ENCODE measurements at places on chromosomes 4 and X.

DNA sequence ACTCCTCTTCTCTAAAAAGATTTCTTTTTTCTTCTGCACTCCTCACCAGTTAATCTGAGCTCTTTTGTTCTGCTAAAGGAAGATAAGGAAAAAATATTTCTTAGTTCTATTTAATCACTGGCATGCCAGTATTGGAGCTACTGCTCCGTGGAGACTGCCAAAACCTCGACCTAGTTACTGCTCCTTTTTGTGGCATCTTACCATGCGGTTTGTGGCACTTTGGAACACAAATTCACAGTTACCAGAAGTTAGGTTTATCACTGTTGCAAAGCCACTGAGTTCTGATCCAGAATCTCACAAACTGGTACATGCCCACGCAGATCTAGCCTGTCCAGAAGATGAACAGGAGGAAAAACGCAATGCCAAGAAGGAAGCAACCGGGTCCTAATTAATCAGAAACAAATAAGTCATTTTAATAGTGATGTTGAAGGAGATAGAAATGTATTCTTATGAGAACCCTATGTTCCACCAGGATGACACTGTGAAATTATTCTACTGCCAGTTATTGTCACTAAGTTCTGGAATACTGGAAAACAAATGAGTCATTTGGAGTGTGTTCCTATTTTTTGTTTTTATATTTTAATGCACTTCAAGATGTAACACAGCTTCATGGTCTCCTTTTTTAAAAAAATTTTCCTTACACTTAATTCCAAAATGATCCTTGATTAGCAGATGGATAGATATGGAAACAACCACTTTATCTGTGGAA lies 106.7 kb upstream of the GK2 start:
- no peak for DNase-seq

DNA sequence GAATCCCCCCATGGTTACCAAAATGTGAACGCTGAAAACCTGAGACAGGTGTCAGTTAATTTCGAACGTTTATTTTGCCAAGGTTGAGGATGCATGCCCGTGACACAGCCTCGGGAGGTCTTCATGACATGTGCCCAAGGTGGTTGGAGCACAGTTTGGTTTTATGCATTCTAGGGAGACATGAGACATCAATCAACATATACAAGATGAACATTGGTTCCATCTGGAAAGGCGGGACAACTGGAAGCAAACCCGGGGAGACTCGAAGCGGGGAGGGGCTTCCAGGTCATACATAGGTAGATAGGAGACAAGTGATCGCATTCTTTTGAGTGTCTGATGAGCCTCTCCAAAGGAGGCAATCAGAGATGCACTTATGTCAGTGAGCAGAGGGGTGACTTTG lies 11.0 kb upstream of the SH3BP2 start:
- DNase-seq = no peak

GRCh38 chr4:146661367-146661766 lies 22.7 kb downstream of the POU4F2 start:
- no peak for DNase-seq

GRCh38 chr4:122156819-122157218 lies 4.7 kb downstream of the BLTP1 start:
- DNase-seq = no peak

DNA sequence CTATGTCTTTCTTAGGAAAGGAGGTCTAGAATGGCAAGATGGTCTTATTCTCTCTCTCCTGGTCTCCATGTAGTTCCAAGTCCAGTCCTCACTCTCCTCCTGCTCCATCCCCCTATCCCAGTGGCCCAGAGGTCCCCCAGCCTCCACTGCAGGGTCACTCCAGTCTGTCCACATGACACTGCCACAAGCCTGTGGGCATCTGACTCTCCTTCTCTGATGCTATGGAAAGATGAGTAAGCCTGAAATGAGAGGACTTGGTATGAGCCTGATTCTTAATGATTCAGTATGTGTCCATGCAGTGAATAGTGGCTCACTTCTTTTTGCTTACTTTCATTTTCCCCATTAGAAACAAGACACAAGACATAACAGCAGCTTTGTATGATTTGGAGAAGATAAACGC lies 516.8 kb upstream of the ADGRL3 start:
- no peak for DNase-seq

DNA sequence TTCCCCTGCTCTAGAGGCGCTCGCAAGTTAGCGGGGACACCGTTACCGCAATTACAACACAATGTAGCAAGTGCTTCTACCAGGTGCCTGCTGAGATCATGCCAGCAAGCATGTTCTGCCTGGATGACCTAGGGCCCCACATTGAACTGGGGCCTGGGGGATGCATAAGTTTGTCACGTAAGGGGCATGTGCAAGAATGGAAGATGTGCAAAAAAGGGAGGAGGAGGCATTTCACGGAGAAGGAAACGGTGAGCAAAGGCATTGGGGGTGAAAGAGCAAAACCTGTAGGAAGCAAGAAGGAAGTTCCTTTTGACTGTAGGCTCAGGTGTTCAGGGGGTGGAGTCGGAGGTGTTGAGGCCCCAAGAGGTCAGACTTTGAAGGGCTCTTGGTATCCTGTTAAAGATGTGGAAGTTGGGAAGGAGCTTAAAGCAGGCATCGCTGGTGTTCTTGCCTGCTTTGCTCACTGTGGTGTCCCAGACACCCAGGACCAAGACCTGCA lies 602 bp upstream of the SCARB2 start:
- no peak for DNase-seq

DNA sequence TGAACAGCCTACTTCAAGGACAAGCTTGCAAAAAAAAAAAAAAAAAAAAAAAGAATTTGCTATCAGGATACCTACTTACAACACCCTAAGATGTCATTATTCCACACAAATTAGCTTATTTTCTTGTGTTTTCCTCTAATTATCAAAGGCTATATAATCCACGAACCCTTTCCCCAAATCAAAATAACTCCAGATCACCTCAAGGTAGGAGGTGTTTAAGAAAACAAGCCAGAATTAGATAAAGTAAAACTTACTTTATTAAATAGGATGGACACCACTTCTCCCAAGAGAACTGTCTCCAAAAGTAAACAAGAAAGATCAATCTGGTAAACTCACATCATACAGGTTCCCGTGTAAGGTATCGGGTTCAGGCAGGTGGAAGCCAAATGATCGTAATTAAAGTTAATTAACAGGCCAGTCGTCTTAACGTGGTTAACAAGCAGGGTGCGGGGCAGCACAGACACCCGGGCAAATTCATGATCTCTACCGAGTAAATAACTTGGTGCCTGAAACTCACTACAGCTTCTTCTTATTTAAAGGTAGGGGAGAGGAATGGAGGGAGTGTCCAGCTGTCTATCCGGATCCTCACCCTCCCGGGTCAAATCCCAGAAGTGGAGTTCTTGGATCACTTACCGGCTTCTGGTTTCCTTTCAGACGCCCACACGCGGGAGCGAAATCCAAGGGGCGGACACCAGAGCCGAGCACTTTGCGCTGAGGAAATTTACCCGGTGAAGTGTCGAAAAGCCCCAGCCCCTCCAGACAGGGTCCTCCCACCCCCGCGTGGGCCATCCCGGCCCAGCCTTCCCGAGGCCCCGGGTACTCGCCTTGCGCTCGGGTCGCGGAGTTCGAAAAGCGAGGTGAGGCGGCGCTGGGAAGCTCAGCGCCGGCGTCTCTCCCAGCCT lies 708 bp downstream of the ARAP2 start:
- DNase-seq = no peak

- DNase-seq = no peak
Observed at GRCh38 chr4:38034986-38035882, 75.0 kb downstream of the PTTG2 start.

GRCh38 chr4:173442223-173442932 lies 43.5 kb upstream of the SCRG1 start:
- no peak for DNase-seq

DNA sequence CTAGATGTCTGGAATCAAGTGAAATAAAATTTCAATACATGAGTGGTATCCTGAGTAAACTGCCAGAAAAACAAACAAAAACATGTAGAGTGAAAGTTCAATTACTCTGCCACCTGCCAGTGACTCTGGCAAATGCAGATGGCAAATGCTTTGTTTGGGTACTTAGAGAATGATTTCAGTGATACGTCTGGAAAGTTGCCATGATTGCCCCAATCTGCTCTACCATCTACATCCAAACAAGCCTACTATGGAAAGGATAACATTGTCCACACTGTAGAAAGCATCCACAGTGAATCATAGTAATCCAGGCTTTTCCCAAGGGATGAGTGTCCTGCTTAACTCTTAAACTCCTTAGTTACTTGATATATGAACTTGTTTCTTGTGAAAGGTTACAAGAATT lies 3.4 kb downstream of the SPATA4 start:
- no peak for DNase-seq

DNA sequence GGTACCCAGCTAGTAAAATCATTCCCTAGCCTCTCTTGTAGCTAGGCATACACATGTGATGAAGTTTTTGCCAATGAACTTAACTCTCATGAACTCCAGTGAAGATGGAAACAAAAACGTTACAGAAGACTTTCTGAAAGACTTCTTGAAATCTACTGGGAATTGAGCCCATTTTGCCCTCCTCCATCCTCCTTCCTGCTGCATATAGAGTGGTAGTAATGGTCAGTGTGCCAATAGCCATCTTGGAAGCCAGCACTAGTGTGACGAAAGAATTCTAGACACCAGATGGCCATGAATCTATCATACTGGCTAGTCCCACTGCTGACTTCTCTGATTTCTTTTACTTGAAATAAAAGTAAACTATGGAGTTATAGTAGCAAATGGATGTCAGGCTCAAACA lies 30.9 kb upstream of the PPA2 start:
- no peak for DNase-seq

- no peak for DNase-seq
Observed at GRCh38 chr4:106816496-106816895, 219.6 kb downstream of the DKK2 start.

DNA sequence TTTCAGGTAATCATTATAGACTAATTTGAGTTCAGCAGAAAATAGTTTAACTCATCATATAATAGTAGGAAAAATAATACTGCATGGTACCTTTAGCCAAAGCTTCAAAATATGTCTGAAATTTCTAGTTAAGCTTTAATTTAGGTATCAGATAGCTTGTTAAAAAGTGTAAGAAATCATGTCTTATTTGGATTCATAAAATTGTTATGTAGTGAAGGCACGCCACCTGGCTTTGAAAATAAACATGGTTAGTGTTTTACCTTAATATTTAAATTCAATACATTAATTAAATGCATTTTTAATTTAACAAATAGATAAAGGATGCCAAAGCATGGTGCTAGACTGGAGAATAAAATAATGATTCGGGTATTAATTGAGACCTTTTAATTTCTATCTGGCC lies 211.4 kb downstream of the FSTL5 start:
- DNase-seq = no peak

DNA sequence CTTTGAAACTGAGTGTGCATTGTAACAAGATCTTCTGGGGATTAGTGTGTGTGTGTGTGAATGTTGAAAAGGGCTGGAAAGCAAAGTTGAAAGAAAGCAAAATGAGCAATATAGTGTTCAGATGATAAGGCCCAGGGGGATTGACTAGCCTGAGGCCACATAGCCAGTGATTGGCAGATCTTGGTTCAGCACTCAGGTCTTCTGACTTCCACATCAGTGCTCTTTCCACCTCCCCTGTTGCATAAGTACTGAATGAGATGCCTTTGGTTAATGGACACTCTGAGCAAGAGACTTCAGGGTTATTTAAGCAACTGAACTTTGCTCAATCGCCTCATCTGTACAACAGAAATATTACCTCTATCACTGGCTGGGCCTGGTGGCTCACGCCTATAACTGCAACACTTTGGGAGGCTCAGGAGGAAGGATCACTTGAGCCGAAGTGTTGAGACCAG lies 120.4 kb downstream of the TMEM164 start:
- no peak for DNase-seq

DNA sequence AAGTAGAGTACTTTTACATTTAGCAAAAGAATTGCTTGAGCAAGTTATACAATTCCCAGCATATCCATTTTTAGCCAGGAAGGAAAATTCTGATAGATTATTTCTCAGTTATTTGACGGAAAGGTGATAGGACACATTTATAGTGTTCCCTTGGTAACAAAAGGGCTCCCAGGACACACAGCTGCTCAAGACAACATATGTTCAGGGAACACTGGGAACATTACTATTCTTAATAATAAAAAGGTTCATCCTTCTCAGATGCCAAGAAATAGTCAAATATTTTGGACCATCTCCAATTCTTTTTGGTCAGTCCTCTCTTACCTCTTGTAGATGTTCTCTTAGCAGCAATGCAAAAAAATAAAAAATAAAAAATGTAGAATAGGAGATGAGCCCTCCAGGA lies 66.8 kb upstream of the SMAD1 start:
- DNase-seq = no peak

DNA sequence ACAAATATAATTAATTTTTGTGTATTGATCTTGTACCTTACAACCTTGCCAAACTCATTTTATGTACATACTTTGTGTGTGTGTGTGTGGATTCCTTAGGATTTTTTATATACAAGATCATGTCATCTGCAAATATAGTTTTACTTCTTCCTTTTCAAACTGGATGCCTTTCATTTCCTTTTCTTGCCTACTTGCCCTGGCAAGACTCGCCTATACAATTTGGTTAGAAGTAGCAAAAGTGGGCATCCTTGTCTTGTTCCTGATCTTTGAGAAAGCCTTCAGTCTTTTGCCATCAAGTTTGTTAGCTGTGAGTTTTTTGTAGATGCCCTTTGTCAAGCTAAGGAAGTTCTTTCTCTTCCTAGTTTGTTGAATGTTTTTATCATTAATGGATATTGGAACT lies 30.5 kb downstream of the RUFY3 start:
- DNase-seq = no peak

DNA sequence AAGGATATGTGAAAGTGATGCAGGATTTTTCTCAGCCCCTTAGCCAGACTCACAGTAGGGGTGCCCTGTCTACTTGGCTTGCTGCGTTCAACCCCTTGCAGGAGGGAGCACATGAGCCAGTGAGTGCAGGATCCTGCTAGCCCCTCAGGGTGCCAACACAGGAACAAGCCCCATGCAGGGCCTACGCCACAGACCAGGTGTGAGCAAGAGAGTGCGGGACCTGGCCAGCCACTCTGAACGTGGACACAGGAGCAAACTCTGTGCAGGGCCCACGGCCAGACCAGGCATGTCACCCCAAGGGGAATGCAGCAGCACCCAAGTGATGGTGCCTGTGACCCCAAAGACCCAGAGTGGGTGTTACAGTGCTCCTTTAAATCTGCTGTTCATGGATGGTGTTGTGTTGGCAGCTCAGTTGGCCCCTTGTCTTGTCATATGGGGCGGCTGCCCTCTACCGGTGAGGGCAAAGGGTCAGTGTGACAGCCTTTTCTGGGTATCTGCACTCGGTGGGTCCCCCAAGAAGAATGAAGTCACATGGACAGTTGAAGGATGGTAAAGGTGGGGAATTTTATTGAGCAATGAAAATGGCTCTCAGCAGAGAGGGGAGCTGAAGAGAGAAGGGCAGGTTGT lies 188.4 kb upstream of the MAOA start:
- DNase-seq = no peak

- DNase-seq = no peak
Observed at GRCh38 chr4:70741867-70742658, 20.3 kb downstream of the RUFY3 start.

DNA sequence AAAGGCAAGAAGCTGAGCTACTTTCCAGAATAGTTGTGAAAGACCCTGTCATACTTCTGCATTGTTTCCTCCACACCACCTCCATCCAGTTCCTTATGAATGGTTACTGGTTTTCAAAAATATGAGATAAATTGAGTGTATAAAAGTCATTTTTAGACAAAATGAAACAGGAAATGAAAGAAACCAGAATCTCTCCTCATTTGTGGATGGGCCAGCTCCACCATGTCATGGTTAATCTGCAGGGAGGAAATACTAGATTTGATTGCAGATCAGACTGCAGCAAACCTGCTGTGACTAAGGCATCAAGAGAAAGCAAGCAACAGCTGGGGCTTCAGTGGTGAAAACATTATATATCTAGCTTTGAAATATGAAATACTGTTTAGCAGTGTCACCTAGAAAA lies 23.8 kb downstream of the F9 start:
- DNase-seq = no peak

GRCh38 chrX:40103565-40104323 lies 6.0 kb upstream of the BCOR start:
- no peak for DNase-seq
